ENCODE measurements at places on chromosomes 7 and 10. TPM values are rescaled to one million over a fixed set of nuclear protein-coding genes. Genes with fewer than 3 reads are reported as not detected.
A peak's percentile ranks its signal among the peaks of the same experiment; 100 is the strongest.

The SEPHS1 gene
- 43.8 TPM for total RNA-seq

The FAM25C gene
- not detected for total RNA-seq

DNA sequence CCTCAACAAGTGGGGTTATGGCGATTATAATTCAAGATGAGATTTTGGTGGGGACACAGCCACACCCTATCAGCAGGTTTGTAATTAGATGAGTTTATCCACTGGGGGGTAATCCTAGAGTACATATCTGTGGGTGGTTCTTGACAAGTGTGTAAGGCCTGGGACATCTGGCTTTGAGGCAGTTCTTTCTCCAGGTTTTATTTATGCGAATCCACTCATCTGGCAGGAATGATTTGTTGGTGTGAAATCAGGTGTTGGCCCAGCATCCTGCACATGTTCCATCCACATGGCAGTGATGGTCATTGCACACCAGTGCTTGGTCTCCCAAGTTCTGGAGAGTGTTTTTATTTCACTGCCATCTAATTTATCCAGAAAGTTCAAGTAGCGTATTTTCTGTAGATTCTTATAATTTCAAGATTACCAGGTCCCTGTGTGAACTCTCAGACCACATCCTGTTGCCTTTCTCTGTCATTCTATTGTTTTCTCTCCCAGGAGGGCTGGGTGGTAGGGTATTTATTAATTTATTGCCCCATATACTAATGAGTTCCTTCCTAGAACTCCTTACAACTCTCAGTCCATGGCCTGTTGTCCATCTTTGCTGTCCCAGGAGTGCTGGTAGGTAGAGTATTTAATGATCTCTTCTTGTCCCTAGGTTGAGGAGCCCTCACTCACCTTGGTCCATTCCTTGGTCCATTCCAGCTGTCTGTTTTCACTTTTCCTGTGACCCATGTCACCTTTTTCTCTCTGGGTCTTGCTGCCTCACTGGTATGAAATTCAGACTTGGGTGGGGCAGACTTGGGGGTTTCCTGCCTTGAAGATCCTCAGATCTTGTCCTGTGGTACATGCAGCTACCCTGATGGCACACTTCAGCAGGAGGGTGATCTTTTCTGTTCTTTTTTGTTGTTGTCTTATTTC is 10.4 kb downstream of the RALA start:
- peak; percentile 33 for DNase-seq

DNA sequence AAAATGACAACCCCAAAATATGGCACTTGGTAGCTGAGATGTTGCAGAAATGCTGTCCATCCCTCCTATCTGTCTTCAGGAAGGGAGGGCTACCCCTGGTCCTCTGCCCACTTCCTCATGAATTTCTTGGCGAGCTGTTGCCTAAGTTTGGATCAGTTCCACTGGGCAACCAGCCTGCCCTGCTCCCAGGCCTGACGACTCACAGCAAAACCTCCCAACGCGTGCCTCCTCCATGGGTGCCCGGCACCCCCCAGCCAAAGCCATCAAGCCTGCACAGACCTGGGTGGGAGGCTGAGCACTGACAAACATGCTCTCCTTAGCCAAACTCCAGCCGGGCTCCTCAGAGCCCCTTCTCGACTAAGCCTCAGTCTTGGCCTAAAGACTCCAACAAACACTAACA is 8.9 kb downstream of the VSTM4 start:
- no peak for DNase-seq

The TET1 gene
- 3.8 TPM for total RNA-seq

All from activated naive CD8-positive, alpha-beta T cell treated with anti-CD3 and anti-CD28 coated beads, Interleukin-2, amount 10 ng/mL, durations not matched to agents 7 days and 5 days (primary cell).